ENCODE measurements at places on chromosomes 11 and 22. TPM values are rescaled to one million over a fixed set of nuclear protein-coding genes. Genes with fewer than 3 reads are reported as not detected.

Gene KCNK7
- total RNA-seq, result 1.7 TPM

Gene VSIG10L2
- not detected for total RNA-seq

- no peak for DNase-seq
Measured at GRCh38 chr11:62457478-62457877, 38.6 kb downstream of the SCGB1A1 start.

GRCh38 chr11:107653076-107653475 is 58.8 kb downstream of the SLN start:
- DNase-seq, result no peak

Gene RAD9A
- total RNA-seq, result 39.0 TPM

DNA sequence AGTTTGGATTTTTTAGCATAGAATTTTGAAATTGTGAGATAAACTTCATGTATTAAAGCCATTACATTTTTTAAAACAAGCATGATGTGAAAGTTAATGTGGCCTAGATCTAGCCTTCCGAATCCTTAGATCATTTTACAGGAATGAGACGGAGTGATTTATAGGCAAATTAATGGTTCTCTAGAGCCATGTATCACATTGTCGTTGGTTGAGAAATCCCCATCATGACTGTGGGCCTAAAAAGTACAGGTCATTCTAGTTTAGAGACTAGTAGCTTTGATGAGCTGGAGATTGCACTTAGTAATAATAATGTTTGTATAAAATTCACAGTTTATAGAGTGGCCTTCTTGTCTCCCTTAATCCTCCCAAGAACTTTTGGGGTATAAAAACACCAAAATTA is 7.1 kb downstream of the EWSR1 start:
- no peak for DNase-seq

DNA sequence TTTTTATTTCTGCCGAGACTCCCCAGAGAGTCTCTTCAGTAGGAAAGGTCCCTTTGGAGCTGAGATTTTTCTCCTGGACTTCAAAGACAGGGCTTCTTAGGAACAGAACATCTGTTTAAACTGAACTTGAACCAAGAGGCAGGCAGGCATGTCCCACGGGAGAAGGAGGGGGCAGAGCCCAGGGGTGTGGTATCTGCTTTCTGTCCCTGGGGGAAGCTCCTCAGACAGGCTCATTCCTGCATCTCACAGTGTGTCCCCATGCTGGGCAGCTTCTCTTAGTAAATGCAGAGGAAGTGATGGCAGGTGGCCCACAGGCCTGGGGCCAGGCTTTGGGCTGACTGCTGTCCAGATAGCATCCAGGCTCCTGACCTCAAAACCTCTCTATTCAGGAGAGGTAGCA is 47.3 kb downstream of the TSPAN18 start:
- no peak for DNase-seq

Gene OR8G5
- not detected for total RNA-seq

DNA sequence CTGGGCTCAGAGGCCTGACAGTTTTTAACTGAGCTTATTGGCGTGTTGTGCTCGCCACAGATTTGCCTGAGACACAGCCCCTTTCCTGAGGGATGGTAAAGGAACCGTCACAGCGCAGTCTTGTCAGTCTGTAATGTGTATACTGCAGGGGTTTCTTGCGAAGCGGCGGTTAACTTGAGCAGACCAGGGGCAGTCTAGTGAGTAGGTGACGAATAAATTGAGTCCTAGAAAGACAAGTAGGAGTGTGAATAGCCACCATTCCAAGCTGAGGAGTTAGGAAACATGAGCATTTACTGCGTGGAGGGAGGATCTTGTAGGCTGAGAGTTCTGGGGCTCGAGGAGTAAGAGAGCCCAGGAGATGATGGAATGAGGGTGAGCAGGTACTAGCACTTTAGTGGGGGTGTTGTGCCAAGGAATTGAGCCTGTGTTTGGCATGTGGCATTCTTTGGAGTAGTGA is 1.4 kb downstream of the MED15 start:
- DNase-seq, result no peak

- DNase-seq, result no peak
Measured at GRCh38 chr11:16148301-16148931, 207.9 kb downstream of the SOX6 start.

Measured in progenitor cell of endocrine pancreas (in vitro differentiated cells).